ENCODE measurements at places on chromosomes 2 and 18.

DNA sequence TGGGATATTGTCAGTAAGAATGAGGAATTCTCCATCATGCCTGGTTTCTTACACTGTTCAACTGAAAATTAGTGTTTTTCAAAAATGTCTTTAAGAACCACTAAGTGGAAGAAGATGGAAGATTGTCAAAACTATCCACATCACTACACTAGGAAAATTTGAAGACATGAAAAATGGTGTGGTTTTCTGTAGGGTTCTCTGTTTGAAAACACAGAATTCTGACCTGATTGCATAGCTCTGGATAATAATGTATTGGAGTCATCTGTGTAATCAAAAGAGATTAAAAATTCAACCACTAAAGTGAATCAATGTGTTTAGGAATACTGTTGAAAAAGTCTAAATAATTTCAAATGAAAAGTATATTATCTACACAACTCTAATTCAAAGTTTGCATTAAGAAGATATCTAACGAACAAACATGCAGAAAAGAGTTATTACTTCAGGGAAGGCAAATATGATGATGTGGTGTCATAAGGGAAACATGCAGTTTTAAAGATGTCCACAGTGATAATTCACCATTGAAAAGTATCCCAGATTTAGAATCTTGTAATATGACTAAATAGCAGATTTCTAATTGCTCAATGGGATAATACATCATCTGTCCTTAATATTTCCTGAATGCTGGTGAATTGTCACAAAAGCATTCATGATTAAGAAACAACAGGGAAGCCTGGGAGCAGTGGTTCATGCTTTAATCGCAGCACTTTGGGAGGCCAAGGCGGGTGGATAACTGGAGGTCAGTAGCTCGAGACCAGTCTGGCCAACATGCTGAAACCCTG lies 116.9 kb downstream of the ERBB4 start:
- DNase-seq = no peak

GRCh38 chr2:195473862-195474261 lies 183.2 kb upstream of the SLC39A10 start:
- no peak for DNase-seq

GRCh38 chr2:130183512-130184373 lies 1.7 kb downstream of the MZT2B start:
- no peak for DNase-seq

GRCh38 chr2:2328848-2329247 lies 2.2 kb downstream of the MYT1L start:
- DNase-seq = no peak

- no peak for DNase-seq
These were observed 21.2 kb upstream of the DARS1 start for GRCh38 chr2:136006658-136007057.

GRCh38 chr2:209091056-209091455 lies 332.8 kb upstream of the MAP2 start:
- DNase-seq = no peak

DNA sequence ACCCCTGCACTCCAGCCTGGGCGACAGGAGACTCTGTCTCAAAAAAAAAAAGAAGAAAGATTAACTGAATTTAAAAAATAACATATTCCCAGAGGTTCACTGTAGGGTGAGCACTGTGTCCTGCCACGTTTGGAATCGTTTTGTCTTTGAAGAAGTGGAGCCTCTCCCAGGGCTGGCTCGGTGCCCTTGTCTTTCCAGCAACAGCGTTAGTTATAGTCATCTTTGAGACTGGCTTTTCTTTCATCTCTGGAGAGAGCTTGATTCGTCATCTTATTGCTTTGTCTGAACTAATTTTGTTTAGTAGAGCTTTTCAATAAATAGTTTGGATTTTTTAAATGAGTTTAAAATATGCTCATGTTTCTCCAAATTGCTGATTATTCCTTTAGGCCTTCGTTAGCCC lies 50.5 kb downstream of the IMPA2 start:
- DNase-seq = no peak

DNA sequence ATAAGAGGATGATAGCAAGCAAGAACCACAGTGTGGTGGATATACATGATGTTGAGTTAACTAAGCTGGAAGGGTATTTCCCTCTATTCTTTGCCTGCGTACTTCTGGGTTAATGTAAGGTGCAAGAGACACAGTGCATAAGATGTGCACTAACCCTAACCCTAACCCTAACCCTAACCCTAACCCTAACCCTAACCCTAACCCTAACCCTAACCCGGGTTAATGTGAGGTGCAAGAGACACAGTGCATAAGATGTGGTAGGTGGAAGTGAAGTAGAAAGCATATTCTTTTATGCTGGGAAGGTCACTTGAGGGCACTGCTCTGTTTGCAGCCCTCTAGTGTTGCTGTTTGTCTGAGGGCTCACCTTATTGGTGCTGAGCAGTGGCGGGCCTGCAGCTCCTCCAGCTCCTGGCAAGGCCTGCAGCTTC lies 181.5 kb upstream of the ITGA4 start:
- DNase-seq = no peak

DNA sequence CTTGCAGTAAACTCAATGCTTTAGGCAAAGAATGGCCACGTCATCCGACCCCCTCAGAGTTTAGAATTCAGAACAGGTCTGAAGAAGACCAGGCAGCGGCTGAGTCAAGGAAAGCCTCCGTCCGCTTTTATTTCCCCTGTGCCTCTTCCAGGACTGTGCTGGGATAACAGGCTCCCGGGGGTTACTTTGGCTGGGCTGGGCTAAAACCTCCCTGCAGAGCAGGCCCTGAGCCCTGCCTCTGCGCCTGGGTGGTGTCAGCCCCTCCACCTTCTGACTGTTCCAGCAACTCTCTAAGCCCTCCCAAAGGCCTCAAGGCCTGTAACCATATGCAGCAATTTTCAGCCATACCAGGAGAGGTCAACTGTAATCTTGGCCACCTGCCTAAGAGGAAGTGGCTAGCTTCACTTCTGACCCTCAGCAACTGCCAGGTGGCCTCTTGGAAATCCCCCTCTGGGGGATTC lies 166.5 kb downstream of the RPIA start:
- no peak for DNase-seq

GRCh38 chr2:207944979-207945600 lies 80.2 kb downstream of the PLEKHM3 start:
- no peak for DNase-seq

DNA sequence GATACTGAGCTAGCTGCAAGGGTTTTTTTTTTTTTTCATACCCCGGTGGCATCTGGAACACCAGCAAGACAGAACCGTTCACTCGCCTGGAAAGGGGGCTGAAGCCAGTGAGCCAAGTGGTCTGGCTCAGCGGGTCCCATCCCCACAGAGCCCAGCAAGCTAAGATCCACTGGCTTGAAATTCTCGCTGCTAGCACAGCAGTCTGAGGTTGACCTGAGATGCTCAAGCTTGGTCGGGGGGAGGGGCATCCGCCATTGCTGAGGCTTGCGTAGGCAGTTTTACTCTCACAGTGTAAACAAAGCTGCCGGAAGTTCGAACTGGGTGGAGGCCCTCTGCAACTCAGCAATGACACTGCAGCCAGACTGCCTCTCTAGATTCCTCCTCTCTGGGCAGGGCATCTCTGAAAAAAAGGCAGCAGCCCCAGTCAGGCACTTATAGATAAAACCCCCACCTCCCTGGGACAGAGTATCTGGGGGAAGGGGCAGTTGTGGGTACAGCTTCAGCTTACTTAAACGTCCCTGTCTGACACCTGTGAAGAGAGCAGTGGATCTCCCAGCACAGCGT lies 5.1 kb upstream of the MIB1 start:
- DNase-seq = no peak

DNA sequence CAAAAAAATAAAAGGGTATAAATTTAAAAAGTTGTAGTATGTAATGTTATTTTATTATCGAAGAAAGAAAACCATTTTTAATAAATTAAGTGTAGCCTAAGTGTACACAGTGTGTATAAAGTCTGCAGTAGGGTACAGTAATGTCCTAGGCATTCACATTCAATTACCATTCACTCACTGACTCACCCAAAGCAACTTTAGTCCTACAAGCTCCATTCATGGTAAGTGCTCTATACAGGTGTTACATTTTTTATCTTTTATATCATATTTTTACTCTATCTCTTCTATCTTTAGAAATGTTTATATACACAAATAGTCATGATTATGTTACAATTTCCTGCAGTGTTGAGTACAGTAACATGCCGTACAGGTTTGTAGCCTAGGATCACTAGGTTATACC lies 59.5 kb downstream of the RABL2A start:
- no peak for DNase-seq

DNA sequence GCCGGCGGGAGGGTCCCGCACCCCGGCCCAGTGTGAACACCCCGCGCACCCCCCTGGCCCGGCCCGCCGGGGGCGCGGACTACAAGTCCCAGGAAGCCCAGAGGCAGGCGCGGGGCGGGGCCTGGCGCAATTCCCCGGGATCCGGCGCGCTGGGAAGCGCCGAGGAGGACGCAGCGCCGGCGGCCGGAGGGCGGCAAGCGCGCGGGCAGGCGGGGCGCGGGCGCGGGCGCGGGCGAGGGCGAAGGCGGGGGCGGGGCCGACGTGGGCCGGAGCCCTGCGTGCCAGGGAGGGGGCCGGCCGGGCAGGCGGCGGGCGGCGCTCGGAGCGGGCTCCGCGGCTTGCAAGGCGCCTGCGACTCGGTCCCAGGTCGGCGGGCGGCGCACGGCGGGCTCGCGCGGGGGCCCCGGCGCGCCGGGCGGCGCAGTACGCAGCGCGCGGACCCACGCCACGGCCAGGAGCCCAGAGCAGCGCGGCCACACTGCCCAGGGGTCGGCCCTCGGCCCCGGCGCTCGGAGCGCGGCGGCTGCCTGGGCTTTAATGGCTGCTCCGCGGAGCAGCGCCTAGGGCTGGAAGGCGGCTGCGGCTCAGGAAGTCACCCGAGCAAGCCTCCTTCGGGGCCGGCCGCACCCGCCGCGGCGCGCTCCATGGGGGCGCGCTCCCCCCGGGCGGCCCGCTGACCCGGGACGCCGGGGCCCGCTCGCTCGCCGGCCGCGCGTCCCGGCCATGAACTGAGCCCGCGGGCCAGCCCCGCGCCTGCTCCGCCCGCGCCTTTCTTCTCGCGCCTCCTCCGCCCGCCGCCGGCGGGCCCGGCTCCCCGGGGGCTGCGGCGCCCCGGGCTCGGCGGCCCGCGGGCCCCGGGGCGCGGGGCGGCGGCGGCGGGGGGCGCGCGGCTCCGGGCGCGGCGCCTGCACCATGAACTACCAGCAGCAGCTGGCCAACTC lies at the start of gene AGAP1:
TSS of gene AGAP1 (plus strand) at position 269 of the 941 bp plus-strand sequence.
- DNase-seq = peak; percentile 35

DNA sequence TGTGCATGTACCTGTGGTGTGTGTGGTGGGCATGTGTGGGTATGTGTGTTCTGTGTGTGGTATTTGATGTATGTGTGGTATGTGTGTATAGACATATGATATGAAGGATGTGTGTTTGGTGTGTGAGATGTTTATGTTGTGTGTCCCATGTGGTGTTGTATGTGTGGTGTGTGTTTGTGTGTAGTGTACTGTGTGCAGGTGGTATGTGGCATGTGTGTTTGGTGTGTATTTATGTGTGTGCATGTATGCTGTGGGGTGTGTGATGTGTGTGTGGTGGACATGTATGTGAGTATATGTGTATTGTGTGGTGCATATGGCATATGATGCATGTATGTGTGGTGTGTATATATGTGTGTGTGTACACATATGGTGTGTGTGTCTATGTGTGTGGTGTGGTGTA lies 718.8 kb upstream of the SOX11 start:
- DNase-seq = no peak

- DNase-seq = no peak
These were observed 69.3 kb downstream of the NEDD4L start for GRCh38 chr18:58113337-58113736.

Measured in activated gamma-delta T cell (primary cell).